ENCODE measurements at places on chromosomes 4 and X.

DNA sequence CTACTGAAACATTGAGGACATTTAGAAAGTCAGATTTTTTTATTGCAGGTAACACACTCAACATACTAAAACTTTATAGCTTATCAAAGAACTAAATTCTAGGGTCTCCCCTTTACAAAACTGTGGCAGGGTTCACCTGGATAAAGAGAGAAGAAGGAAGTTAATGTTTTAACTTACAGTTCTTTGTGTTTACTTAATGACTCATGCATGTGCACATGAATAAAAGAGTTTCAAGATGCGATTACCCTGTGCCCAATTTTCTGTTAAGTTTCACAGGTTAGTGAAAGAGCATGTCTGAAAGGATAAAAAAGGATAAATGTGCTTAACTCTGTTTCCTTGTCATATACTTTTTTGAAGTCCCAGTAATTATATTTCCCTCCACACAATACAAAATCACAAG lies 16.8 kb downstream of the DCAF8L1 start:
- no peak for DNase-seq

DNA sequence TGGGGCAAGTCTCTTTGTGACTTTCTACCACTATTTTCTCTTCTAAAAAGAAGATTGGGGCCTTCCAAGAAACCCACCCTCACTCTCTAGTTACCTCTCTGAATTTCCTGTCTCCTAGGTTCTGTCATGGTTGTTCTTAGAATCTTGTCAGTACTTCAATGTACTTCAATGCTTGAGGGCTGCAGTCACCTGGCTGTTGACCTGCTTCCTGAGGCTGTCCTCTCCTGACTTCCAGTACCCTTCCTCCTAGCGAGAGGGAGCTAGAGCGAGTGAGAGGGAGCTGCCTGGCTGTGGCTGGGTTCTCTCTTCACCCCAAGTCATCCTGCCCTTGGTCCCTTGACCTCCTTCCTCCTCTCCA lies 17.7 kb downstream of the CD99L2 start:
- DNase-seq: no peak

DNA sequence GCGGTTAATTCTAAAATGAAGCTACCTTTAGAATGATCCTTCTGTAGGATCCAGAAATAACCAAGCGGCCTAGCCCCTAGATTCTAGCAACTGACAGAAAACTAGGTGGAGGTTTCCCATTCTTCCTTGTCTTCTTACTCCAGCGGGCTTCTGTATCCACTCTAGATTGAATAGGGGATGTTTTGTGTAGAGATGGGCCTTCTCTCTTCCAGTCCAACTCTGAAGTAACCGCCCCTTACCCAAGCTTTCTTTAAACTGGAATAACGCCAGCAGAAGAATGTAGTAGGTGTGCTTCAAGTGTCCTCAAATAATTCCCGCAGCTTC lies 386 bp upstream of the TMEM184C start:
- no peak for DNase-seq

- DNase-seq: no peak
Measured at GRCh38 chrX:27917713-27918500, 63.3 kb downstream of the DCAF8L1 start.

GRCh38 chrX:38627683-38628082 lies 66.3 kb downstream of the TSPAN7 start:
- DNase-seq: no peak

DNA sequence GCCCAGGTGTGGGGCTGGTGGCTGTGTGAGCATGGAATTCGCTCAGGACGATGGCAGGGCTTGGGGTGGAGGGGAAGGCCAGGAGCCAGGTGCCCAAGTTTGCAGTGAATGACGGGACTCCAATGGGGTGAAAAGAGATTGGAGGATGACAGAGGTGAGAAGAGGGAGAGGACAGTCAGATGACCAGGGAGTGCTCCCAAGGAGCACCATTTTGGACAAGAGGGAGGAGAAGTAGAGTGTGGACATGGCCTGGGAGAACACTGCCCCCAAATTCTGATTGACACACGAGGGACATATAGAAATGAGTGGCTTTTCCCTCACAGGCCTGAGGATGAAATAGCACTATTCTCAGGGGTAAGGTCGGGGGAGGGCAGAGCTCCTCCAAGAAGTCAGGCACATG lies 6.7 kb downstream of the MRFAP1 start:
- DNase-seq: no peak

Measured in AG08396 (cell line).